ENCODE measurements at places on chromosomes 6 and 20.

DNA sequence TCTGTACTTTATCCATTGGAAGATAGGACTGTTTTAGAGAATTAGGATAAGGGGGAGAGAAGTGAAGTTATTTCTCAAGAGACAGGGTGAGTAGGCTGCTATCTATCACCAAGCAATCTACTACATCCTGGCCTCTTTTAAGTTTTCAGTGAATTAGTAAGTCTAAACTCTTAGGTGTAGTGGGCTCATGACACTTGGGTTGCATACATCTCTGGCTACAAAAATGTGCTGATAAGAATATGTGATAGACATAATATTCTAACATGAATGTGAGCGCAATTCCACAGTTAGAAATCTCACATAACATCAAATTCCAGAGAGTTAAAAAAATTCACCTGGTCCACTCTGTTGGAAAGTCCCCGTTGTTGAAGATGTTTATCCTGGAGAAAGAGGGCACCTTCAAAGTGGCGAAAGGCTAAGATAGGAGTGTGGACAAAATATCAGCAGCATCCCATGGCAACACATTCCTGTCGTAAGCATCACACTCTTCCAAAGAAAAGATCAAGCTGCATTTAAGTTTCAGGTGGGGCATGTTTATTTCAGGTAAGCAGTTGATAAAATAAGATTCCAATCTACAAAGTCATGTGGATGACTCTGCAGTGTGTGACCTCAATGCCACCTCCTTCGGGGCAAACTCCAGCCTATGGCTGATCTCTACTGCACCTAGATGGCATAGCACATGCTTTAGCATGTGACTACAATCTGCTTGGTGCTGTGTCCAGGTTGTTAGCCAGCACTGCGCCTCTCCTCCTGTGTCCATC, 111.7 kb upstream of the NEDD9 start:
- no peak for DNase-seq

DNA sequence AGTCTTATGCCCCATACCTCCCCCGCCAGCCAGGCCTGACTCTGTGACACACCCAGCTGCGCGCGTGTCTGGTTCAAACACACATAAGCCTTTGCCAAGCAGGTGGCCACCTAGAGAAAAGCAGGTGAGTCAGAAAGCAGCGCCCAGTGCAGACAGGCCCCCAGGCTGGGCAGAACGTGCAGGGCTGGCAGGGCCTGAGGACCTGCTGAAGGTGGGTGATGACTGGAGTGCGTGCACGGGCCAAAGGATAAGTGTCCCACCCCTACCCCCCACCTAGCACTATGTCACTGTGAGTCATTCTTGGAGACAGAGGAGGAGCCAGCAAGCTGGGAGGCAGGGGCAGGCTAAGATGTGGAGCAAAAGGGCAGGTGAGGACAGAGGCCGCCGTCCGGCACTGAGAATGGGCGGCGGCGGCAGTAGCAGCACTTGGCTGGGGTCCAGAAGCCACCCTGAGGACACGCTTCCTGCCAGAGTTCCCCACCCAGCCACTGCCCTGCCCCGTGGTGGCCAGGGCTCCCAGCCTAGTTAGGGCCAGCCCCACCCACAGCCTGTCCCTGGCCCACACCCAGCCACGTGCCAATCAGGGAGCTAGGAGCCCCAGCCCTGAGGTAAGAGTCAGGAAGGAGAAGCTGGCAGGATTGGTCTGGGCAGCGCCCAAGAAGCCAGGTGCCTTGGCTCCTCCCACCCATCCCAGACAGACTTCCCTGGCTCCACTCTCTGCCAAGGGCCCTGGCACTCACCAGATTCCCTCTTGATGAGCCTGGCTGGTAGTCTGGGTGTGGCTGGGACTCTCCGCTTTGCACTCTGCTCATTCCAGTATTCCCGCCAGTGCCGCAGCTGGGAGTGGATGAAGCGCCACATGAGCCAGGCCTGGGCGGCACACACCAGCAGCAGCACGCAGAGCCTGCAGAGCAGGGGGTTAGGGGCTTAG, 72.7 kb downstream of the TRAM2 start:
- DNase-seq = no peak

GRCh38 chr6:108895571-108895970, 47.3 kb downstream of the ARMC2 start:
- no peak for DNase-seq

DNA sequence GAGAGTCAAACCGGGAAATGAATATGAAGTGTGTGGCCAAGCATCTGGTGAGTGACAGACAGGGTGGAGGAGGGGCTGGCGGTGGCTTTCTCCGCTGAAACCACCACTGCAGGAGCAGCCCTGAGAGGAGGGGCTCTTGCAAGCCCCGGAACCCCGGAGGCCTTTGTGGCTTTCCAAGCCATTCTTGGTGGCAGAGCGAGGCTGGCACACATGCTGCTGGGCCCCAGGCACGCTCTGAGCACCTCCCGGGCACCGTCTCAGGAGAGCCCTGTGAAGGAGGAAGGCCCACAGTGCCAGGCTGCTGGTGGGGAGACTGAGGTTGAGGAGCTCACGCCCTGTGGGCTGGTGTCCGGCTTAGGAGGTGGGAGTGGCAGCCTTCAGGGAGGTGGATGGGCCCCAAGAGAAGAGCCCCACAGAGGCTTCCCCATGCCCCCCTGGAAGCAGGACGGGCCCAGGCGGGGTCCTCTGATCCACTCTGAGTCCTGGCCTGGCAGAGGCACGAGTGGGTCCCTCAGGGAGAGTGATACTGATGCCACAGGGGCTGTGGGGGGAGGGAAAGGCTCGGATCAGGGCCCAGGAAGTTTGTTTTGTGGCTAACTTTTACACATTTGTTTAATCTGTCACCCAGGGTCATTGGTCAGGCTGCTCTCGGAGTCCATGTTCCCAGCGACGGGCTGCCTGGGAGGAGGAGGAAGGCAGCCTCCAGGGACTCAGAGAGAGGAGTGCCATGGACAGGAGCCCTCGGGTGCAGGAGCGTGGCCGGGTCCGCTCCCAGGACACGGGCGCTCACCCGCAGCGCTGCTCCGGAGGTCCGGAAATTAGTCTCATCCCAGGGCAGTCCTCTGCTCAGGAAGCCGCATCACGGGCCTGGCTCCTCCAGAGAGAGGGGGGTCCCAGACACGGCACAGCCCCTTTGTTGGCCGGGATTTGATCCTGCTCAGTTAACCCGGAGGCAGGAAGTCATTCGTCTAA, 170.7 kb downstream of the ERMARD start:
- DNase-seq = no peak

GRCh38 chr20:47016068-47016664, 121.5 kb downstream of the EYA2 start:
- no peak for DNase-seq

DNA sequence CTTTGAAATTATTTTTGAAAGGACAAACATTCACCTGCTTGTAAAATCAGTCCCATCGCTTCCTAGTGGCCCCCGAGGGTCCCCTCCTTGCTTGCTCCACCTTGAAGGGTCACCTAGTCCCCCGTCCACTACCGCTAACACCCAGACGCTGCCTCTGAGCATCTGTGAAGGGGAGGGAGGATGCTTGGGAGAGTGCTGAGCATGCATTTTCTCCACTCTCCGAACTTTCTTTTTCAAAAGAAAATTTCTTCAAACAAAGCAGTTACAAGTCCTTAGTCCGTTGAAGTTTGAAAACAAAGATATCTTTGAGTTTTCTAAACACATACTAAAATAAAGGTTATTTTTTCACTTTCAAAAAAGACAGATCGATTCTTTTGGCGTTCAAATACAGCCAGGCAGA, 224.3 kb upstream of the ARID1B start:
- DNase-seq = no peak

- DNase-seq = no peak
These were observed 159.3 kb upstream of the JARID2 start for GRCh38 chr6:15086348-15087158.

DNA sequence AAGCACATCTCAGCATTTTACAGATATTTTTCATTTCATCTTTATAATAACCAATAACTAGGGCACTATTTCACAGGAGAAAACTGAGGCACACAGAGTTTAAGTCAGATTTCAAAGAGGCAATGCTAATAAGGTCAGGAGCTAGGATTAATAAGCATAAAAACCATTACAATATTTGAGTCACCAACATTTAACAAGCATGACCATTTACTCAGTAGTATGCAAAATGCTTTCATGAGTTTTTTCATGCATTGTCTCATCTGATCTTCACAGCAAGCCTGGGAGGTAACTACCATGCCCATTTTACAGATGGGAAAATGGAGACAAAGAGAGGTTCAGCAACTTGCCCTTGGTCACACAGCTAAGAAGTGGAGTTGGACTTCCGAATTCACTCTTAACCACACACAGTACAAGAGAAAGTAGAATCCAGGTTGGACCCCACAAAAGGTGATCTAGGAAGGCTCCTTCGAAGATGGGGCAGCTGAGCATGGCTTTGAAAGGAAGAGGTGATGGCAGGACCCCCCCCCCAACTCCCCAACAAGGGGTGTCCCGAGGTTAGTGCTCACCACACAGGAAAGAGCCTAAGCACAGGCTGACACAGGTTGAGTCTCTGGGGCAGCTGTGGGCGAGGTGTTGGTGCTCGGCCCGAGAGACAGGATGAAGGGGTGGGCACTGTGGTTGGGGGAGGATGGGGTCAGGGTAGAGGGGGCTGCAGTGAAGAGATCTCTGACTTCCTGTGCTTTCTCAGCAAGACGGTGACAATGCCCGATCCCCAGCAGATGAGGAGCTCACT, 108.8 kb downstream of the PREX1 start:
- DNase-seq = no peak

GRCh38 chr6:5656226-5656625, 350.5 kb downstream of the NRN1 start:
- no peak for DNase-seq

DNA sequence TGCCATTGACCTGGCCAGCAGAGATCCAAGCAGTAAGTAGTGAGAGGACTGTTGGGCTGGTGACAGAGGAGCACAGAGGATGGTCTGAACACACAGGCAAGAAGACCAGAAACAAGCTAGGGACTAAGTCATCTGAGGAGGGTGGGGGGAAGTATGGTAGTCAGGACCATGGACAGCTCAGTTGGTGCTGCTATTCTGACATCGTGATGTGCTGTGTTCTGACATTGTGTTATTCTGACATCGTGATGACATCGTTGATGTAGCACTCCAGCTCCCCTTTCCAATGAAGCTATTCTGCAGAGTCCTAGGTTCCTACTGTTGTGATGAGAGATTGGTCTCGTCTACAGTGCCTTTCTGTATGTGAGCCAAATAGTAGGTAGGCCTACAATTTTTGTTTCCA, 28.7 kb downstream of the CFAP206 start:
- peak; percentile 30 for DNase-seq

DNA sequence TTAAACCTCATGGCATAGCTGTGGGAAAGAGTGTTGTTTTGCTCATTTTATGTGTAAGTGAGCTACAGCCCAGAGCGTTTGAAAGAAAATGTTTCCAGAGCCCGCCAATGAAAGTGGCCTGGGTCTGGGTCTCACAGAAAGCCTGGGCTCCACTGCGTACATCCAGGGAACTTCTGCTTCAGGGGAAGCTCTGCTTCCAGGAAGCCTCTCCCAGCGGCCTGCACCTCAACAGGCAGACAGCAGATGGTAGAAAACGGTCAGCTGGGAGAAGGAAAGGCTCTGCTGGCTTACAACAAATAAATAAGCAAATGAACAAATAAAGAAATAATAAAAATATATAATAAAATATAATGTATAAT, 270.5 kb upstream of the SUPT3H start:
- no peak for DNase-seq

- DNase-seq = no peak
These were observed 42.3 kb downstream of the RALGAPB start for GRCh38 chr20:38514947-38515346.

DNA sequence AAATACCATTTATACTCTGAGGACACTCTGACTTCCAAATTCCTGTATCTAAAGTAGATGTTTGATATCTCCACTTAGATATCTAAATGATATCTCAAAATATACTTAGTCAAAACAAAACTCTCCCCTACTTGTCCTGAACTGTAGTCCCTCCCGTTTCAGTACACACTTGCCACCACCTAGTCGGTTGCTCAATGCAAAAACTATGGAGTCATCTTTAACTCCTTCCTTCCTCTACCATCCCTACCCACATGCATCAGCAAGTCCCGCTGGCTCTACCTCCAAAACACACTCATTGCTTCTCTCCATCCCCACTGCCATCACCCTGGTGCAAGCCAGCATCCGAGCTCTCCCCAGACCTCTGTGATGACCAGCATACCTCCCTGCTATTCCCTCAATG, 13.2 kb downstream of the STX7 start:
- no peak for DNase-seq

DNA sequence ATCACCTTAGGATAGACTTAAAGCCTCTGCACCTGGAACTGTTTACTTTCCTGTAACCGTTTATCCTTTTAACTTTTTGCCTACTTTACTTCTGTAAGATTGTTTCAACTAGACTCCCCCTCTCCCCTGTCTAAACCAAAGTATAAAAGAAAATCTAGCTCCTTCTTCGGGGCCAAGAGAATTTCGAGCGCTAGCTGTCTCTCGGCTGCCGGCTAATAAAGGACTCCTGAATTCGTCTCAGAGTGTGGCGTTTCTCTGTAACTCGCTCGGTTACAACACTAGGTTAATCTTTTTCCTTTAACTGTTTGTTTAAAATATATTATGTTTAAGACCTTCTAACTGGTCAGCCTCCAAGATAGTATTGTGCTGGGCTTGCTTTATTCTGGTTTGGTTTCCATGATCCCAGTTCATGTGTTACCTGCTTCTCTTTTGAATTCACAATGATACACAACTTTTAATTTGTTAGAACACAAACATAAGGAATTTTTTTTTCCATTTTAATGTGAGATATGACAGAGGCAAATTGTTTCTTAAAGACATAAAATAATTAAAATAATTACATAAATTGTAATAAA, 8.7 kb upstream of the NQO2 start:
- no peak for DNase-seq

GRCh38 chr20:2708073-2708415, 15.5 kb downstream of the EBF4 start:
- DNase-seq = no peak

GRCh38 chr20:13029687-13030375, 21.1 kb downstream of the SPTLC3 start:
- no peak for DNase-seq

DNA sequence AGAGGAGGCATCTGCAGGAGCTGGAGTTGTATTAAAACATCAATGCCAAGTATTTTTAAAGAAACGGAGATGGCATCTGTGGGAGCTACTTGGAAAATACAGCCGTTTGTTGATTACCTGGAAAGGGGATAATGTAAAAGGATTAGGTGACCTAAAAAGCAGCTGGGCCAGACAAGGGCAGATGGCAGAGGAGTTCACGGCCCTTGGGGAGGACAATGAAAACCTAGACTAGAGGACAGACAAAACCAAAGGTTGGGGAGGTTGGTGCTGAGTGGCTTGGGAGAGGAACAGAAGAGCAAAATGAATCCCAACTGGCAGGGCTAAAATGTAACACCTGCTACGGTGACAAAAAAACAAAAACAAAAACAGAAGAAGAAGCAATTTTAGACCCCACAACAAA, 260.5 kb upstream of the JARID2 start:
- no peak for DNase-seq

GRCh38 chr20:6348908-6349307, 226.1 kb upstream of the FERMT1 start:
- no peak for DNase-seq

- DNase-seq = no peak
These were observed 90.7 kb downstream of the SNAP25 start for GRCh38 chr20:10309326-10309725.

Data from activated CD4-positive, alpha-beta T cell treated with anti-CD3 and anti-CD28 coated beads, Interleukin-2, amount 50 U/mL, for 24 hours (primary cell).